Left renal cortex interstitium (tissue), 4 donors: ENCODE measurements at places on chromosomes 7 and 10.

- no peak for DNase-seq
These were observed 38.0 kb downstream of the RBM33 start for GRCh38 chr7:155682484-155682883.

- DNase-seq = no peak
These were observed 57.2 kb downstream of the CREB5 start for GRCh38 chr7:28469562-28469961.

DNA sequence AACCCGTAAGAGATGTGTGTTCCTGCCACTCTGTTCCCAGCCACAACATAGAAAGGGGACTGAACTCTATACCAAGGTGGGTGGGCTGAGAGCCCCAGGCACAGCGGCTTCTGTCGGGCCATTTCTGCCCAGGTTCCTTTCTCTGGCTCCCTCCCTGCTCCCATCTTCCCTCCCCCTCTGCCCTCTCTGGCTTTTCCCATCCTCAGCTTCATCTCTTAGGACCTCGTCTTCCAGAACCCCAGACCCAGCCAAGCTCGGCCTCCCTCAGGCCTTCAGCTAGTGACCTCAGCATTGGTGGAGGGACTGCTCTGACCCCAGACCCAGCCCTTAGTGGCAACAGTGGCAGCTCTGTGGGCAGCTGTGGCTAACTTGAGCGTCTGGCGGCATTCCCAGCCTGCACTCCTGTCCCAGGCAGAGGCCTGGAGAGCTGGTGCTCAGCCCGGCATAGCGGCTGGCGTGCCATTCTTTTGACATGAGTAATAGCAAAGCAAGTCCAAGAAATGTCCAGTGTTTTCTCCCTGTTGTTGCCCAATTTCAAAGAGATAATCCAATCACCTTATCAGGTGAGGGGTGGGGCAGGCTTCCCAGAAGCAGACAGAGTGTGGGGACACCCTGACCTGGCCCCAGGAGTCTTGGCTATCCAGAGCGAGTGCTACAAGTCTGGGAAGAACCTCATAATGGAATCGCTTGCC lies 15.9 kb downstream of the PTPRE start:
- no peak for DNase-seq

DNA sequence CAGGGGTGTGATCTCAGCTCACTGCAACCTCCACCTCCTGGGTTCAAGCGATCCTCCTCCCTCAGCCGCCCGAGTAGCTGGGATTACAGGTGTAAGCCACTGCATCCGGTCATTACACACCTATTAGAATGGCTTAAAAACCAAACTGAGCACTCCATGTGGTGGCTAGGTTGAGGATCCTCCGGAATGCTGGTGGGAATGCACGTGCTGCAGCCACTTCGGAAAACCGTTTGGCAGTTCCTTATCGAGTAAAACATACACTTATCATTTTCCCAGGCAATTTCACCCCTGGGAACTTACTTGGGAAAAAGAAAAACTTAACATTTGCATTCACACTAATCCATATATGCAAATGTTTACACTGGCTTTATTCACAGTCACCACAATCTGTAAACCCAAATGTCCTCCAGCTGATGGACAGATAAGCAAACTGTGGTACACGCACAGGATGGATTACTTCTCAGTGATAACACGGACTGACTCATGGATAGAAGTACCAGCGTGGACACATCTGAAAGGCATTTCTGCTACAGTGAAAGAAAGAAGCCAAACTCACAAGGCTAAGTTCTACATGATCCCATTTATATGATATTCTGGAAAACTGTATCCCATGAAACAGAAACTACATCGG lies 20.4 kb downstream of the RFC2 start:
- DNase-seq = no peak

- no peak for DNase-seq
These were observed 10.2 kb upstream of the UTF1 start for GRCh38 chr10:133219782-133220181.

GRCh38 chr7:120370954-120371353 lies 98.0 kb downstream of the KCND2 start:
- no peak for DNase-seq

GRCh38 chr10:112313234-112313633 lies 30.0 kb downstream of the TECTB start:
- no peak for DNase-seq

DNA sequence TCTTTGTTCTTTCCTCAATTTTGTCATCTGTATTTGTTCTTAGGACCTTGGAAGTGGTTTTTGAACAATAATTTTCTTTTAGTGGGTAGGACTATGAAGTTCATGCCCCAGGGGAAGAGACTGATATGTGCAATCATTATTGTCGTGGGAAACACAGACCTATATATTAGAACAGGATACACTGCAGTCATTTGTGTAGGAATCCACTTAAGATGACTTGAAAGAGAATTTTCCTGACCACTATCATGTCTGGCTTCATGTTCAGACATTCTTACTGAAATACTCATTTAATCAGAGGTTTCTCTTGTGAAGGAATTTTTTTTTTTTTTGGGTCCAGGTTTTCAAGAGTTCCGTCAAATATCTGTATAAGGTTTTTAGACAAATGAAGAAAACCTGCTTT lies 163.6 kb downstream of the SUGCT start:
- DNase-seq = no peak

- DNase-seq = no peak
These were observed 46.2 kb downstream of the TMEM60 start for GRCh38 chr7:77752016-77752415.

DNA sequence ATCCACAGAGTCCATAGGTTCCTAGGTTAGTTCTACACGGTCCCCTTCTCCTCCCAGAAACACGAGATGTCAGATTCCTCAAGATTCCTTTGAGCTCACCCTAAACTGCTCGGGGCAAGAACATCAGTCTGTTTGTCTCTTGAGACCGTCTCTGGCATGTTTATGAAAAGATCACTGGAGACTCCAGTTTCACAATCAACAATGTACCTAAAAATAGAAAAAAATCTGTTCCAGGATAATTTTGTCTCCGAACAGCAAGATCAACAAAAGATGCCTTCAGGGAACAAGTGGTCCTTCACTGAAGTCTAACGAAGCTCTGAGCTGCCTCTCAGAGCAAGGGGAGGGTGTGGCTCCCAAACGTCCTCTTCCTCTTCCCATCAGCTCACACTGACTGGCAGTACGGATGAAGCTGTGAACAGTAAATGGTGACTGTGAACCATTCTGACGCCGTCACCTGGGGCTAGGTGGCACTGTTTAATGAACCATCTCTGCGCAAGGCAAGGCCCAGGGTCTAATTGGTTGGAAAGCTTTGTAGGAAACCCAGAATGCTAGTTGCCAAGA lies 156.2 kb upstream of the LYZL1 start:
- no peak for DNase-seq

DNA sequence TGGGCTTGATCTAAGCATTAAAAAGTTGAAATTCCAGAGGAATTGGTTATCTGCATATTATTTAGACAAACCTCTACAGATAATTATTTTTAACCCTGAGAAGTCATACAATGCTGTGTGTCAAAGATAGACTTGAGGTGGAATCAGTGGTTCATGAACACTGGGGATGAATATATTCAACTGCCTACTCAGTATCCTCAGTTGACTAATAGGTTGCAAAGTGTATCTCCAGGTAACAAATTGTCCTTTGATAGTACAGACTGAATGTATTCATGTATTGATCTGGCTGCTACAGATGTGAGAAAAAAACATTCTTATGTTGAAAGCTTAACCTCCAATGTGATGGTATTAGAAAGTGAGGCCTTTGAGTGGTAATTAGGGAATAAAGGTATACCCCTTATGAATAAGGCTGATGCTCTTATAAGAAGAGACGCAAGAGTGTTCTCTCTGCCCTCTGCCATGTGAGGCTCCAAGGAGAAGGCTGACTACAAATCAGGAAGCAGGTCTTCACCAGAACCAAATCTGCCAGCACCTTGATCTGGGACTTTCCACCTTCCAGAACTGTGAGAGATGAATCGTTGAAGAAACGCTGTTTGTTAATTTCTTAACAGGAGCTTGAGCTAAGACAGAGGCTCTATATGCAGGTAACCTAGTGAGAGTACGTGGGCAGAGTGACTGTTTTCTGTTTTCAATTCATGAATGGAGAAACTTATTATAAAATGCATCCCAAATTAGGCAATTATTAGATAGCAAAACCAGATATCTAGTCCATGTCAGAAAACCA lies 7.5 kb downstream of the MRPL32 start:
- no peak for DNase-seq

DNA sequence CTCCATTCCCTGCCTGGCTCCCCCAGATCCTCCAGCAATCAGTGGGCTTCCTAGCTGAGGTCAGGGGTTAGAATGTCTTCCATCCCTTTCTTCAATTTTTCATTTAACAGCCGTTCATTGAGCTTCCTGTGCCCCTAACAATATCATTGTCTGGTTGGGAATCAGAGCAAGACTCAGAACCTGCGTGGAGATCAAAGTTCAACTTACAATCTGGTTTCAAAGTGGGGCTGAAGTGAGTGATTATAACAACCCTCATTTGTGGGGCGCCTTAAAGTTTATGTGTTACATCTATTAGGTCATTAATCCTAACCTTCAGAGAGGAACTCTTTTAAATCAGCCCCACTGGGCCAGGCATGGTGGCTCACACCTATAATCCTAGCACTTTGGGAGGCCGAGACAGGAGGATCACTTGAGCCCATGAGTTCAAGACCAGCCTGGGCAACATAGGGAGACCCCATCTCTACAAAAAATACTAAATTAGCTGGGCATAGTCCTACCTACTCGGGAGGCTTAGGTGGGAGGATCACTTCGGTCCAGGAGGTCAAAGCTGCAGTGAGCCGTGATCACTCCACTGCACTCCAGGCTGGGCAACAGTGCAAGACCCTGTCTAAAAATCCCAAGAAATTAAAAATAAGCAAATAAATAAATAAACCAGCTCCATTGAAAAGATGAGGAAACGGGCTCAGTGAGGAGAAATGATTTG lies 45.4 kb upstream of the SLF2 start:
- DNase-seq = no peak

DNA sequence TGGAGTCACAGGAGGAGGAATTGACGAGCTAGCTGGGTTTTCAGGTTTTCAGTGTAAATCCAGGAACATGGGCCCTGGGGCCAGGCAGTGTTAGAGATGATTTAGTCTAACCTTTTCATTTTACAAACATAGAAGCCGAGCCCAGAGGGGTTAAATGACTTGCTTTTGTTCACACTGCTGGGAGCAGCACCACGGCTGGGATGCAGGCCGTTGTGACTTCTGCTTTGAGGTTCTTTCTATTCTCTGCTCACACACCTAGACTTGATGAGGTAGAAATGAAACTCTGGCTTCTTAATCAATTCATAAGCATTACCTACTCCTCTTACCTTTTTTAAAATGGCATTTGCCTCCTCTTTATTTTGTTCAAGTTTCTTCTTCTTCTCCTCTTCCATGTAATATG lies 36.4 kb downstream of the CREB5 start:
- no peak for DNase-seq

DNA sequence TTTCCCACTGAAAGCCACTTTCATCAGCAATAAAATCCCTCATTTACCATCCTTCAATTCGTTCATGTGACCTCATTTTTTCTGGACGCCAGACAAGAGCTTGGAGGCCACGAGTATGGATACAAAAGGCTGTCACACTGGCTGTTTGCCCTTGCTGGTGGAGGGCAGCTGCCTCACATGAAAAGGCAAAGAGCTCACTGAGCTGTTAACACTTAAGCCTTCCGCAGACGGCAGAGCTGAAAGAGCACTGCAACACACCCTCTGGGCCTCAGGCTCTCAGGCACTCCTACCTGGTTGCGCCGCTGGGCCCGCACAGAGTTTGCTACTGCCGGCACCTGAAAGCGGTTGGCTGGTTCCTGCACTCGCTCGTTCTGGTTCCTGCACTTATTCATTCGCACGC lies 193.5 kb downstream of the CFTR start:
- DNase-seq = no peak

- DNase-seq = peak; percentile 68
These were observed 211.1 kb upstream of the GALNT17 start for GRCh38 chr7:70920876-70921275.

DNA sequence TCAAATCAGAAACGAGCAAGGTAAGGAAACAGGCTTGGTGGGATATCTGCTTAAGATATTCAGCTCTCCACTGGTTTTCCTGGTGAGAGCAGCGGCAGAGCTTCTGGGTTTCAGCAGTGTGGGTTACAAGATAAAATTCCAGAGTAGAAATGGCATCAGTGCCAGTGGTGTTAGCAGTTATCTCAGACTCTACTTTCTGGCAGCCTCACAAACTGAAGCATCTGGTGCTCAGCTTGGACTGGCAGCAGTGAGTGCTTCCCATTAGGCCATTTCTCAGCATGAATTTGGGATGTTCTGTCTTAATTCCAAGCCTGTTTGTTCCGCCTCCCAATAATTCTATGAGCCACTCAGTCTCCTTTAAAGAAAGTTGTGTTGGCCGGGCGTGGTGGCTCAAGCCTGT lies 6.9 kb upstream of the GSTO2 start:
- no peak for DNase-seq

DNA sequence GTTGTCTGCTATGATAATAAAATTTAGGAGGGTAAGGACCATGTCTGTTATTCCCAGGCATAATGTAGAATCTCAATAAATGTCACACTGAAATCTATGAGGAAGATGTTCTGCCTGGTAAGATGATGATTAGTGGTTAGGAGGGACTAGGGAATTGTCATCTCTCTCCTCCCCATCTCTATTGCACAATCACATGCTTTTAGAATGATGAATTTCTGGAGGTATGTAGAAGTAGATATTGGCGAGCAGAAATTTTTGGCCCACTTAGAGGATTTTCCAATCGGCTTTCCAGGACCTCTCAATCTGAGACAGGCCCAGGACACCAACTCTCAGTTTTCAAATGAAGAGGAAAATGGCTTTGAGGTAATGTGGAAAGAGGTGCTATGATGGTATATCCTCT lies 2.0 kb upstream of the PITX3 start:
- no peak for DNase-seq

GRCh38 chr10:43083764-43084163 lies 6.9 kb downstream of the RET start:
- no peak for DNase-seq

GRCh38 chr7:27186668-27187474 lies 1.8 kb upstream of the HOXA11 start:
- no peak for DNase-seq

DNA sequence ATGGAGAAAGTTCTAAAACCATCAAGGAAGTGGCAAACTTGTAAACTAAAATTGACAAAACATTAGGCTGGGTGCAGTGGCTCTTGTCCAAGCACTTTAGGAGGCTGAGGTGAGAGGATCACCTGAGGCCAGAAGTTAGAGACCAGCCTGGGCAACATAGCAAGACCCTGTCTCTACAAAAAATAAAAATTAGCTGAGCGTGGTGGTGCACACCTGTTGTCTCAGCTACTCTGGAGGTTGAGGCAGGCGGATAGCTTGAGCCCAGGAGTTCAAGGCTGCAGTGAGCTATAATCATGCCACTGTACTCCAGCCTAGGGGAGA lies 29.4 kb upstream of the HNRNPH3 start:
- DNase-seq = no peak

GRCh38 chr10:56317603-56318002 lies 43.5 kb downstream of the ZWINT start:
- DNase-seq = no peak

GRCh38 chr7:147519062-147519461 lies 1071.5 kb upstream of the C7orf33 start:
- no peak for DNase-seq
